Gastroesophageal sphincter (tissue), 4 donors: ENCODE measurements at places on chromosomes 2 and 18.

DNA sequence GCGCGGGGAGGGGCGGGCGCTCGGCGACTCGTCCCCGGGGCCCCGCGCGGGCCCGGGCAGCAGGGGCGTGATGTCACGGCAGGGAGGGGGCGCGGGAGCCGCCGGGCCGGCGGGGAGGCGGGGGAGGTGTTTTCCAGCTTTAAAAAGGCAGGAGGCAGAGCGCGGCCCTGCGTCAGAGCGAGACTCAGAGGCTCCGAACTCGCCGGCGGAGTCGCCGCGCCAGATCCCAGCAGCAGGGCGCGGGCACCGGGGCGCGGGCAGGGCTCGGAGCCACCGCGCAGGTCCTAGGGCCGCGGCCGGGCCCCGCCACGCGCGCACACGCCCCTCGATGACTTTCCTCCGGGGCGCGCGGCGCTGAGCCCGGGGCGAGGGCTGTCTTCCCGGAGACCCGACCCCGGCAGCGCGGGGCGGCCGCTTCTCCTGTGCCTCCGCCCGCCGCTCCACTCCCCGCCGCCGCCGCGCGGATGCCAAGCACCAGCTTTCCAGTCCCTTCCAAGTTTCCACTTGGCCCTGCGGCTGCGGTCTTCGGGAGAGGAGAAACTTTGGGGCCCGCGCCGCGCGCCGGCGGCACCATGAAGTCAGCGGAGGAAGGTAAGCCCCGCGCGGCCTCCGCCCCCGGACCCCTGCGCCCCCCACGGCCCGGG, at the start of gene NFATC1:
Gene NFATC1 (plus strand): TSS at position 170 of the 644 bp plus-strand sequence. CDS start 295 bp downstream, at position 465.
- H3K27ac ChIP-seq, result peak within 1 kb of the TSS; percentile 96
- ATAC-seq, result peak; percentile 65
- H3K4me1 ChIP-seq, result peaks cover 20% of the 10 kb centered on the region
- no peaks in the 10 kb centered on the region for H3K27me3 ChIP-seq

DNA sequence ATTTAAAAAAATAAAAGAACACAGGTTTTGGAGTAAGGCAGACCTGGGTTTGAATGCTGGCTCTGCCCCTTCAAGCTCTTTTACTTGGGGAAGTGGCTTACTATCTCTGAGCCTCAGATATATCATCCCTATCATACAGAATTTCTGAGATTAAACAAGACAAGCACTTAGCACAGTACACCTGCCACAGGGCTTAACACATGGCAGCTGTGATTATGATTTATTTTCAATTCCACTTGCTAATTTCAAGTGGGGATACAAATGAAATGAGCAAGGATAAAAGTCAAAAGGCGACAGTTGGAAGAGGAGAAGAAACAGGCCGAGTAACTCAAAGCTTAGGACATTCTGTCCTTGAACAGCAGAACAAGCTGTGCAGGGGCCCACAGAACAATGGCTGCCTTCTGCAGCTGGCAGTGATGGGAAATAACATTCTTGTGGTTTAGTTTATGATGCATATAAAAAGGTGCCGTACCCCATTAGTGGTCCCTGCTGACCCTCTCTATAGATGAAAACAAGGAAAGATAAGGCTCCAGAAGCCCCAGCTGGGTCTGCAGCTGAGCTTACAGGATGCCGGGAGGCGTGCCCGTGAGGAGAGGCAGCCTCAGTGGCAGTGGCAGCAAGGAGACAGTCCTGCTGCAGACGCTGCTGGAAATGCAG, 45.3 kb downstream of the KIF3C start:
- H3K4me1 ChIP-seq, result no peaks in the 10 kb centered on the region
- no peaks in the 10 kb centered on the region for H3K27me3 ChIP-seq
- ATAC-seq, result no peak
- H3K27ac ChIP-seq, result no peak overlapping the region
- no peaks in the 10 kb centered on the region for H3K36me3 ChIP-seq

GRCh38 chr18:10519366-10519765, 6.5 kb upstream of the NAPG start:
- no peaks in the 10 kb centered on the region for H3K4me1 ChIP-seq
- no peak overlapping the region for H3K27ac ChIP-seq
- peak; percentile 8 for ATAC-seq
- H3K27me3 ChIP-seq, result no peaks in the 10 kb centered on the region
- no peak overlapping the region for H3K4me3 ChIP-seq

DNA sequence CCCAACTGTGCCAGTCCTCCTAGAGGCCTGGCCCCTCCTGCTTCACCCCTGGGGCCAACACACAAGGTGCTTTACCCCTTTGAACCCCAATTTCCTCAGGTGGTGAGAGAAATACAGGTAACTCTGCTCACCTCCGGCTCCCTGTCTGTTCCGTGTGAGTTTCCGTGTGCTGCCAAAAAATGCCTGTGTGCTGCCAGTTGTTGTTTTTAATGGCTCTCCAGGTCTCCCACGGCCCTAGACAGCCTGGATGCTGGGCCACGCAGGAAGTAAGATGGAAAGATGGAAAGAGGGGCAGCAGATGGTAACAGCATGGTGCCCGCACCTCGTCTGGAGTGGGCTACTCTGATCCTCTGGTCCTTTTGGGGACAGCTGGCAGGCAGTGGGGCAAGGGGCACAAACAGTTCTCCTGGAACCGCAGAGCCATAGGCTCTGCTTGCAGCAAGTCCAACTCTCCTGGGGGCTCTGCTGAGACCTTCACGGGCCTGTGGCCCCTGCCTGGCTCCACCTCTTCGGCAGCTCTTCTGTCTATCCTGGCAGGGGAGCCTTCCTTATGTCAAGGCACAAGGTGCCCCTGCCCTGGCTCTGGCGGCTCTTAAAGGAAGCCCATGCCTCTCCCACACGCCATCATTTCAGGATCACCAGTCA, 4.3 kb upstream of the ARHGEF4 start:
- no peak for ATAC-seq
- H3K4me3 ChIP-seq, result no peak overlapping the region
- H3K27me3 ChIP-seq, result peaks cover 54% of the 10 kb centered on the region
- H3K4me1 ChIP-seq, result peaks cover 11% of the 10 kb centered on the region

- H3K36me3 ChIP-seq, result no peaks in the 10 kb centered on the region
- no peak overlapping the region for H3K27ac ChIP-seq
- H3K4me1 ChIP-seq, result no peaks in the 10 kb centered on the region
- H3K27me3 ChIP-seq, result no peaks in the 10 kb centered on the region
- no peak overlapping the region for H3K4me3 ChIP-seq
These were observed 209.9 kb upstream of the TRIB2 start for GRCh38 chr2:12506846-12507245.

DNA sequence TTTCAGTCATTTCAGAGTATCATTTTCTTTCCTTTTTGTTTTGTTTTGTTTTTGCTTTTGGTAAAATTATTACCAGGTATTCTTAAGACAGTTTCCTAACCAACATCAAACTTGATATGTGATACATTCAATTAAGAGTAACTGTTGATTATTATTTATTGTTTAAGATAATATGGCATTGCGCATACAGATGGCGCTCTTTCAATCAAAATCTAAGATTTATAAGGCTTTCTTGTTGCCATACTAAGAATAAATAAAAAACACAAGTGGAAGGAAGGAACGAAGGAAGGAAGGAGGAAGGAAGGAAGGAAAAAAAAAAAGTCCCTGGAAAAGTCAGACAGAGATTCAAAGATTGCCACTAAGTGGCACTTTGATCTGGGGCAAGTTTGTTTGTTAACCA, 1308.7 kb upstream of the FAM98A start:
- no peaks in the 10 kb centered on the region for H3K36me3 ChIP-seq
- H3K27me3 ChIP-seq, result no peaks in the 10 kb centered on the region
- ATAC-seq, result no peak
- no peak overlapping the region for H3K27ac ChIP-seq
- no peak overlapping the region for H3K4me3 ChIP-seq

DNA sequence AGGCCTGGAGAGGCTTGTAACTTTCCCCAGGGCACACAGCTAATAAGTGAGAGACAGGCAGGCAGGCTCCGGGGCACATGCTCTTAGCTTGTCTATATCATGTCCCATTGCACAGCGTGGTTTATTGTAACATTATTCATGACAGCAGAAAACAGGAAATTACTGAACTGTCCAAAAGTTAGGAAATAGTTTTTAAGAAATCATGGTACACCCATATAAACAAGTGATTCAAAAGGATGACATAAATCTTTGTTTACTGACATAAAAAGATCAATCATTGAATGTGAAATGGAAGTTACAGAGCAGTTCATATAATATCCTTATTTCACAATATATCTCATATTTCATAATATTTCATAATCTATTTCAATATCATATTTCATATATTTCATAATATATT, 34.3 kb upstream of the TXNDC2 start:
- H3K36me3 ChIP-seq, result no peaks in the 10 kb centered on the region
- ATAC-seq, result no peak
- no peak overlapping the region for H3K27ac ChIP-seq
- no peak overlapping the region for H3K4me3 ChIP-seq
- H3K27me3 ChIP-seq, result no peaks in the 10 kb centered on the region
- peaks cover 20% of the 10 kb centered on the region for H3K4me1 ChIP-seq

DNA sequence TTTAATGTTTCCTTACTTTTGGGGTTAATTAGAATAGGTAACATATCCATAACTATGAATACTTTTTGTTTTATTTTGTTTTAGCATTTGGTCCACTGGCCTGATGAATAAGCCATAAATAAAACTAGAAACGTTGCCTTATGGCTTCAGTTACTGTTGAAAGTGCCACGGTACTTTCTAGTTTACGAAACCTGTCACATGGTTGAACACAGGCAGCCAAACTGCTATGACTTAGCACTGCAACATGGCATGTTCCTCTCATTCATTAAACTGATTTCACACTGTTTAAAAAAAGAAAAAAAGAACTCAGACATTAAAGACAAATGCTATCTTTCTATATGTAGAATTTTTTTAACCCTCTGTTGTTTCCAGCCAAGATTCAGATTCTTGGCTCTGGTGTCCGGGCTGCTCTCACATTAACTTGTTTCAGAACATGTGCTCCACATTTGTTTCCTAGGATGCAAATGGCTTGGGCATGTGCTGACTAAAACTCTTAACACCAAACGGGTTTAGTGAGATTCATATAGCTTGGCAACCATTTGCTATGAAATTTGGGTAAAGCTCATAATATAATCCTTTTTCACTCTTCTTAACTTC, 323.9 kb upstream of the RND3 start:
- no peak overlapping the region for H3K27ac ChIP-seq
- H3K36me3 ChIP-seq, result no peaks in the 10 kb centered on the region
- ATAC-seq, result peak; percentile 73
- no peaks in the 10 kb centered on the region for H3K27me3 ChIP-seq
- peaks cover 18% of the 10 kb centered on the region for H3K4me1 ChIP-seq
- H3K4me3 ChIP-seq, result no peak overlapping the region

DNA sequence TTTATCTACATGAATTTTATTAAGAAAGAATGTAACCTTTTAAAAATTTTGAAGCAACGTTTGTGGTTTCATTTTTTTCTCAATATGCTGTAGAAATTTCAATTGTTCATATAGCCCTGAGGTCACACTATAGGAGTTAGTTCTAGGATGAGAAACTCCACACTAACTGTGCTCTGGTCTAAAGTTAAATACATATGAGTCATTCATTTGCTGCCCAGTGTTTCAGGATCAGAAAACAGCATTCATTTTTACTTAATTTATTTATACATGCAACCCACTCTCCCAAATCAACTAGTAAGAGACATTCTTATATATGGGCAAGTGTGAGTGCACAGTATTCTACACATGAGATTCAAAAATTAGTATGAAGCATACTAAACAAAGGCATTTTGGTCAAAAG, 137.9 kb downstream of the DOCK10 start:
- H3K4me3 ChIP-seq, result no peak overlapping the region
- H3K27me3 ChIP-seq, result no peaks in the 10 kb centered on the region
- H3K27ac ChIP-seq, result no peak overlapping the region
- ATAC-seq, result no peak
- H3K36me3 ChIP-seq, result no peaks in the 10 kb centered on the region
- H3K4me1 ChIP-seq, result no peaks in the 10 kb centered on the region

GRCh38 chr18:39500306-39500705, 1934.7 kb upstream of the CELF4 start:
- no peaks in the 10 kb centered on the region for H3K36me3 ChIP-seq
- no peak for ATAC-seq
- H3K4me1 ChIP-seq, result no peaks in the 10 kb centered on the region
- H3K27me3 ChIP-seq, result no peaks in the 10 kb centered on the region
- H3K4me3 ChIP-seq, result no peak overlapping the region
- no peak overlapping the region for H3K27ac ChIP-seq

DNA sequence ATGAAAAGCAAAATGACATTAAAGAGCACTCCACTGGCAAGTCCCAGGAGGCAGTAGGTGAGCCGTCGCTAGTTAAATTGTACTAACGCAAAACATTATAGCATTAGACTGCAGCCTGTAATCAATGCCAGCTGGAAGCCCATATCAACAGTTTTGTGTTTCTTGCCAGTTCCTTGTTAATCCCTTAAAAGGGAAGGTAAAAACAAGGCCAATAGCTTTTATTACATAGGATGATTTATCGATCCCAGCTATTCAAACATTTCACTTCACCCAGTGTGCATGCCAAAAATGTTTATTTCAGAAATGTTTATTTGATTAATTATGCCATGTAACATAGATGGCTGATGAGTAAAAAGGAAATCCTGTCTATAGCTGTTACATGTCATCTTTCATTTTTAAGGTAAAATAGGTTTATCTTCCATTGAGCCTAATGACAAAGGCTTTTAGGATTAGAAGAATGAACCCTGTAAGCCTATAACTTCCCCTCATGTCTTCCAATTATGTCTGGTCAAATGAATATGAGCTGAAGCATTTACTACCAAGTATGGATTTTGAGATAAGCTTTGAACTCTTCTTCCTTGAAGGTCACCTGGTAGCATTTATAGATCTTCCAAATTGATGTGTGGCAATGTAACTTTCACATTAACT, 591.2 kb downstream of the RNF144A start:
- H3K4me1 ChIP-seq, result no peaks in the 10 kb centered on the region
- H3K36me3 ChIP-seq, result no peaks in the 10 kb centered on the region
- peaks cover 12% of the 10 kb centered on the region for H3K27me3 ChIP-seq
- no peak overlapping the region for H3K27ac ChIP-seq
- no peak for ATAC-seq
- no peak overlapping the region for H3K4me3 ChIP-seq

GRCh38 chr2:226180281-226180884, 619.2 kb downstream of the IRS1 start:
- no peak for ATAC-seq
- H3K4me3 ChIP-seq, result no peak overlapping the region
- H3K36me3 ChIP-seq, result no peaks in the 10 kb centered on the region
- no peak overlapping the region for H3K27ac ChIP-seq

- ATAC-seq, result no peak
- H3K36me3 ChIP-seq, result no peaks in the 10 kb centered on the region
- no peak overlapping the region for H3K27ac ChIP-seq
- H3K27me3 ChIP-seq, result no peaks in the 10 kb centered on the region
These were observed 4.4 kb upstream of the ALS2 start for GRCh38 chr2:201785135-201785534.

GRCh38 chr18:22666411-22666940, 248.8 kb upstream of the CTAGE1 start:
- no peaks in the 10 kb centered on the region for H3K27me3 ChIP-seq
- H3K4me1 ChIP-seq, result peaks cover 3% of the 10 kb centered on the region
- H3K36me3 ChIP-seq, result no peaks in the 10 kb centered on the region
- ATAC-seq, result no peak
